Osteoblast (primary cell): ENCODE measurements at places on chromosomes 2 and 18.

GRCh38 chr2:125479143-125479636 is 1176.8 kb upstream of the GYPC start:
- no peak for DNase-seq

- DNase-seq: no peak
Observed at GRCh38 chr2:18932853-18933252, 343.5 kb upstream of the NT5C1B start.

GRCh38 chr2:210481601-210482175 is 5.1 kb upstream of the LANCL1 start:
- no peak for DNase-seq

DNA sequence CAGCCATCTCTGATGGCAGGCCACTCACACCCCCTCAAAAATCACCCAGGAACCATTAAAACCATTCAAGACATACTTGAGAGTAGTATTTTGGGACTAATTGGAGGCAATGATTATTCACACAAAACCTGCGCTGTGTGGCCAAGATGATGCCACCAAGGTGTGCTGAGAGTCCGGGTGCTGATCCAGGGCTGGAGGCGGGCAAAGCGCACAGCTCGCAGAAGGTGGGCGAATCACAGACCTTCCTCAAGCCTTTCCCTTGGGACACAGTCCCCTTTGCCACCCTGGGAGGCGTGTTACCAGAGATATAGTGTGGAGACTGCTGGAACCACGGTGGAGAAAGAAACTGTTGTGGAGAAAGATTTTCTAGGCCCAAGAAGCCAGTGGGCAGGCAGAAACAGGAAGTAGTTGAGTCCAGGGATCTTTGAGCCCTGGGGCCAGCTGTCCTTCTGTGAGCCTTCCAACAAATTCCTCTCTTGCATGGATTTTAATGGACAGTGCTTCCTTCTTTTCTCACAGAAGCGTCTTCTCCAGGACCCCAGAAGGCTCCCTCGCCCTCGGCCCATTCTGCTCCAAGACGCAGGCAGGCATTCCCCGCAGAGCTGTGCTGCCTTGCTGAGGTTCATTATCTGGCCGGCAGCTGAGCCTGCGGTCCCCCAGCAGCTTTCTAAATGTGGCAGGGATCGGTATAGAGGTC is 8.0 kb downstream of the COPS9 start:
- peak; percentile 60 for DNase-seq

DNA sequence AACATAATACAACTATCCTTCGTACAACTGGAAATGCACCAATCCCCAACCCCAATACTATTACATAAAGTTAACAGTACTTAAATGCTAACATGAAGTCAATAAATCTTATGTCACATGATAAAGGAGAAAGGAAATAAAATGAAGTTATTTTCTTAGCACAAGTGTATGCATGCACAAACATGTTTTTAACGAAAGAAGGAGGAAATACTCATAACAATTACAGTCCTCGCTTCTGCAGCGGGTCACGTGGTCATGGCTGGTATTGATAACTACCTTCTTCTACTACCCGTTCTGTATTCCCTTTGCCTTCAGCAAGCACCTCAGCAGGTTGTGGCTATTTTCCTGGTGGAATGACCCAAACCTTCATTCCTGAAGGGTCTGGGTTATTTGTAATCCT is 51.7 kb downstream of the PSMG2 start:
- DNase-seq: no peak

DNA sequence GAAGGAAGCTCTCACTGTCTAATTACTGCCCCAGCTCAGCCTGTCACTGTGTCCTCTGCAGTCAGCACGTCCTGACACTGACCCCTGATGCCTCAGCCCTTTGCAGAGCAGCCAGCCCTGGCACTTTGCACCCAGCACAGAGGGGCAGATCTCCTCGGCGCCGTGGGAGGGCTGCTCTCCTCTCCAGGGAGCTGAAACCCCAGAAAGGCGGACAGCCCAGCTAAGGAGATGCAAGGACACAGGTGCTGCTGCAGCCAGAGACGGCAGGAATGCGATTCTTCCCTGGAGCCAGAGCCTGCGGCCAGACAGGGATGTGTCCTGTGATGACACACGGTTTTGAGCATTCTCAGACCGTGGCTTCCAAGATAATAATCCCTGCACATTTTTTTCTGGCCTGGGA is 34.5 kb upstream of the SIX3 start:
- no peak for DNase-seq

GRCh38 chr2:68027959-68028358 is 34.8 kb downstream of the C1D start:
- DNase-seq: peak; percentile 19

DNA sequence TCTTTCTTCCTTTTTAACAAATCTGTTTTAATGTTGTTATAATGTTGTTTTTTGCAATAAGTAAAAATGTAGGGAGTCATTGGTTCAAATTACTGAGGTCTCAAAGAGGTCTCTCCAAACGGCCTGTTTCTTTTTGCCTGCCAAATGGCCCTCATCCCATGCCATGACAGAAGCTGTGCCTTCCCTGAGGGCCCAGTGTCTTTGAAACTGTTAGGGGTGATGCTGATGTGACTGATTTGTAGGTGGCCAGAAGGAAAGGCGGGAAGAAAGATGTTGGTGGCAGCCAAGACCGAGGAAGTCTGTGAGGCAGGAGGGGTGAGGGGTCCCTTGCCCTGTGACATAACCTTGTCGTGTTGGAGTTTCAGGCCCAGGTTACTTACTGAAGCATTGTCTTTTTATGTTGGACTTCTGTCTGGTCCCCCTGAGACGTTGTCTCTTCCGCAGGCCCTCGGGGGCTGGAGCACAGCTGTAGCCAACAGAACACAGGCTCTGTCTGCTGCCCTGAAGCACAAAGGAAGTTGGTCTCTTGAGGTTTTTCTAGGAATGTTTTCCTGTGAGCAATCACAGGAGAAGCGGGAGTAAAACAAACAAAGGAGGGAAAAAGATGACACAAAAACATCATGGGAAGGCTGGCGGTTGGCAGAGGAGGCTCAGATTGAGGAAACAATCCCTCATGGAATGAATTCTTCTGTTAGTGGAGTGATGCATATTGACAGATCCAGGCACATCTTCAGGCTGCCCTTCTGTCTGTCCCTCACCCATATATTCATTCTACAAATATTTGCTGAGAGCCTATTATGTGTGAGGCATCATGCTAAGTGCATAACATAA is 4.9 kb upstream of the ST3GAL5 start:
- DNase-seq: peak; percentile 68

GRCh38 chr18:69537183-69537582 is 136.5 kb downstream of the DOK6 start:
- DNase-seq: no peak

- DNase-seq: no peak
Observed at GRCh38 chr2:26754972-26755670, 9.0 kb upstream of the SLC35F6 start.

DNA sequence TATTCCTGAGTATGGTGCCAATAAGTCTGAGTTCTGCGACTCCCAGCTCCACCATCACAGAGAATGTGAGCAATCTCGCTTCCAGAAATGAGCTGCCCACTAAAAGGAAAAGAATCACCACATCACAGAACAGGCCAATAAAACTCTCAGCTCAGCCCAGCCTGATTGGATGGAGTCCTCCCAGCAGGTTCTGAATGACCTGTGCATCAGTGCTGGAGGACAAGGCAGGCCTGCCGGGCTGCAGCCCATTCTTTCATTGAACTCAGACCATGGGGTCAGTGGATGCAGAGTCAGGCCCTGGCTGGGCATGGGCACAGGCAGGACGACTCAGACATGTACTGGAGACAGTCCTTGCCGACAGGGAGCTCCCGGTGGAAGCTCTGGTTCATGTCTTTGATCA is 132.7 kb upstream of the REV1 start:
- DNase-seq: no peak

- DNase-seq: no peak
Observed at GRCh38 chr2:20164734-20165478, 60.0 kb downstream of the SDC1 start.

- DNase-seq: no peak
Observed at GRCh38 chr2:206936843-206937230, 2.5 kb upstream of the CPO start.

GRCh38 chr2:22930781-22931180 is 454.2 kb upstream of the KLHL29 start:
- DNase-seq: no peak

DNA sequence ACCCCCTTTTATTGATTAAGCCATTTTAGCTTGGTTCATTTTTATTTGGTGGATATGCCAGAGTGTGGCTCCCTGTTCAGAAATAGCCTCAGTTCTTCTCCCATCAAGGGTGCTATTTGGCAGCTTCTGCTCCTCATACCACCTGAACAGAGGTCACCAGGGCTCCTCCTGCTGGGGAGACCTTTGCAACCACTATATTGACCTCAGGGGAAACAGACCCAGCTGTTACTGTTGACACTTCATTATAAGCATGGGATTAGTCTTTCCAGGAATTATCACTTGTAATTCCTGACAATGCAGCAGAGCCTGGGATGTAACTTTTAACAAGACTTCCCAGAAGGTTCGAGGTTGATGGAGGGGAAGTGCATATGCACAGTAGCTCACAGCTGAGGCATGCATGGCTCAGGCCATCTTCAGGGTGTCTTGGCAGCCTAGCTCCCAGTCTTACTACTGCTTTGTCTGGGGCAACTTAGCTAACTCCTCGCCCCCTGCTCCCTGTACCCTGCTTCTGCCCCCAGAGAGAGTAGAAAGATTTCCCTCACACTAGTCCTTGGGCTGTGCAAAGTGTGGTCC is 239.4 kb upstream of the SPRED2 start:
- no peak for DNase-seq

DNA sequence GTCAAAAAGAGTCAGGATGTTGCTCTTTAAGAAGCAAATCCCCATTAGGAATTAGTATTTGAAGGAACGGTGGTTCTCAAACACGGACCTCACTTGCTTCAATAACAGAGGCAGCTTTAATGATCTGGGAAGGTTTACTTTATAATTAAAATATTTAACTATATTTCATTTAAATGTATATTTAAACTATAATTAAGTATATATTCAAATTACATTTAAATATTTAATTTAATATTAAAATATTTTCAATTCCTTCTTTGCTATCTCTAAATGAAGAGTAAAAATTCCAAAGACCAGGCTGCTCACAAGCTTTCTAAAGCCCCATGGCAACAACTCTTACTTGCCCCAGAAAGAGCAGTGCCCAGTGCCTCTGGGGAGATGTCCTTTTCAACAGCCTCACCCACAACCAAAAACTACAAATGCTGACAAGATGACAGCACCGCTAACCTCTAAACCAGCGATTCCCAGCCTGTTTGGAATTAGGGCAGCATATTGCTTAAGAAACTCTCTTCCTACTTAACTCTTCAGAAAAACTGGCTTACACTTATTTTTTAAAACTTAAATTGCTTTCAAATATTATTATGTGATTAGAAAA is 62.9 kb upstream of the POU3F3 start:
- no peak for DNase-seq

DNA sequence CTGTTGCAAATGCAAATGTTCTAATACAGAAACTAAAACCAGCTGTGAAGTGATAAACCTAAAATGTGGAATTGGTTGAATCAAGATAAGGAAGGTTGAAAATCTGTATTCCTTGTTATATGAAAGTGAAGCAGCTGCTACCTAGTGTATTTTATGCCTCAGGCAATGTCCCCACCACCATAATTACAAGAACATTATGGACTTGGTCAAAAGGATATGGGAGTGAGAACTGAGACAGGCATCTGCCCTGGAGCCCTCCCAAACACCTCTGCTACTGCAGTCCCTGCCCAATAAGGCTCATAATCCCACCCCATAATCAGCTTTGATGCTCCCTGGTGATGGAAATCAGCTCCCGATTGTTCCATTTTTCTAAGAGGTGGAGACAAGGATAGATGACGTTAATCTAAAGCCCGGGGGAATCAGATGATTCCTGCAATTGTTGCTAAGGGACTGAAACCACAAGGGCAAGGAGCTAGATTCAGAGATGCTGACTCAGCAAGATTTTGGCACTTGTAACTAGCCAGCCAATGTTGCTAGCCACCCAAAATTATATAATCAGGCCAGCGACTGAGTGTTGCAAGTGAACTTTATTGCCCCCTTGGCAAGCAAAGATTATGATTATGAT is 69.5 kb downstream of the EVA1A start:
- peak; percentile 66 for DNase-seq

GRCh38 chr2:179805001-179805400 is 56.4 kb downstream of the ZNF385B start:
- DNase-seq: no peak

DNA sequence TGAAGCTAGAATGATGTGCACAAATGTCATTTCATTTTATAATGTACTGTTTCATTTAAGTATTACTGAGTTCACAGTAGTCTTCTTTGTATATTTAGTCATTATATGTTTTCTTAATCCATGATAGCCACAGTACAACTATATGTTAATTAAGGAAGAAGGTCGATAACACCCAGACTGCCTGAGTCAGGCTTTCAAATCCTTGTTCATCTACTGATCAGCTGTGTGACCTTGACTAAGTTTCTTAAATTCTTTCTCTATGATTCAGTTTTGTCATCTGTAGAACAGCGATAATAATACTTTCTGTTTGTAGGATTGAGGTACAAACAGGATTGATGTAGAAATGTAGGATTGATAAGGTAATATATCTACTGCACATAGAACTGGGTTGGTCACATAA is 5.4 kb downstream of the GCC2 start:
- peak; percentile 8 for DNase-seq

GRCh38 chr2:42771546-42772153 is 7.7 kb upstream of the OXER1 start:
- peak; percentile 26 for DNase-seq

- no peak for DNase-seq
Observed at GRCh38 chr2:177796011-177796410, 276.6 kb downstream of the PDE11A start.

DNA sequence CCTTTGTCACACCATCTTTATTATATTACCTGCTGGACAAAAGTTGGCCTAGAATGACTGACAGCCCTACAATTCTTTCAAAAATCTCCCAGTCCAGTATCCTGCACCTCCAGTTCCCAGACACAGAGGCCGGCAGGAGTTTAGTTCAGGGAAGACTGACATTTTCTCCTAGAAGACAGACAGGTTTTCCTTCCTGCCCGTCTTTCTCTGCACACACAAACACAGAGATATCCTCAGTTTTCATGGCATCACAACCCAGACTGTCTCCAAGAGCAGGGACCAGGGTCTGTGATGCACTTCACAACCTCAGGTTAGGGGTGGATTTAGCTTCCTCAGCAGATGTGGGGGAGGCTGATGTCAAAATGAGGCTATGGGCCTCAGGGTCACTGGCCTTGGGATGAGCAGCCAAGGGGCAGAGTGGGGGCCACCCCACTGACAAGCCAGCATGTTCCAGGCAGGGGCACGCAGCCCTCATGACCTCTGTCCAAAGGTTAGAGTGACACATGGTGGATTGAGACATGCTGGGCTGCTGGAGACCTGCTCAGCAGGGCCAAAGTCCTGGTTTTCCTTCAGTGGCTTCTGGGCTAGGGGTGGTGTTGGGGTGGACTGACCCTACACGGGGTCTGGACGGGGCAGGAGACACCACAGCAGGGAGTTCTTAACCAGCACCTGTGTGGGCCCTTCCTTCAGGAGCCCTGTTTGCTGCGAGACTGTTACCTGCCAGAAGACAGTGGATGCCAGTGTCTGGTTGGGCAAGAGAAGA is 70.5 kb downstream of the SFXN5 start:
- DNase-seq: no peak

DNA sequence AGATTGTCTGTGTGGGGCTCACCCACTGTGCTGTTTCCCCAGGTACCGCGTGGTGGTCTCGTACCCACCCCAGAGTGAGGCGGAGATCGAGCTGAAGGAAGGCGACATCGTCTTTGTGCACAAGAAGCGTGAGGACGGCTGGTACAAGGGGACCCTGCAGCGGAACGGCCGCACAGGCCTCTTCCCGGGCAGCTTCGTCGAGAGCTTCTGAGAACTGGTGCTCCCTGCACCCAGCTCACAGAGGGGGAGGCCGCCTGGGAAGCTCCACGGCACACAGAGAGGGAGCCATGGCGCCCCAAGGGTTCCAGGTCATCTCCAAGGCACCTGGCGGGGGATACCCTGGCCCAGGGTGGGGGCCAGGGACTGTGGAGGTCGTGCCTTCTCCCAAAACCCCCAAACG is 112.3 kb downstream of the SEPTIN10 start:
- DNase-seq: no peak
